Activated CD4-positive, alpha-beta T cell treated with anti-CD3 and anti-CD28 coated beads for 4 hours (primary cell): ENCODE measurements at places on chromosomes 2 and 18.

DNA sequence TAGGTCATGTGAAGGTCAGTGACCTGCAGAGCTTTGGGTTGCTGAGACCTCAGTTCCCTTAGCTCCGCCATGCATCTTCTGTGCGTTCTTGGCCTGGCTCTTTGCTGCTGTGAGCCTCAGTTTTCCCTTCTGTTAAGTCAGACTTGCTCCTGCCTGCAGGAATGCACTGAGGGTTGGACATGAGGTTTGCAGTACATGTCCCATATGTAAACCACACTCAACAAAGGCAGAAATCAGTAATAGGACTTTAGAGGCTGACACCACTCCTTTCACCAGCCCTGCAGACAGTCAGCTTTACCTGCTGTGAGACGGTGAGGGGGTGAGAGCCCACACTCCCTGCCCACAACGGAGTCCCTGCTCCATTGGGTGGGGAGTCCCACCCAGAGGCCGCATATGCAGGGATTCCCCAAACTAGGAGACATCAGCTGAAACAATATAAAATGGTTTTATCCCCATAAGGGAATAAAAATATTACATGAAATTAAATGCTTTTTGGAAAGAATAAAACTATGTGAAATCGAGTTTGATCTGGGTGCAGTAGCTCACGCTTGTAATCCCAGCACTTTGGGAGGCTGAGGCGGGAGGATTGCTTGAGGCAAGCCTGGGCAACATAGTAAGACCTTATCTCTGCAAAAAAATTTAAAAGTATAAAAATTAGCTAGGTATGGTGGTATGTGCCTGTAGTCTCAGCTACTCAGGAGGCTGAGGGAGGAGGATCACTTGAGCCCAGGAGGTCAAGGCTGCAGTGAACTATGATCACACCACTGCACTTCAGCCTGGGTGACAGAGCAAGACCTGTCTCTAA lies 55.1 kb downstream of the MYO7B start:
- no peak for DNase-seq

DNA sequence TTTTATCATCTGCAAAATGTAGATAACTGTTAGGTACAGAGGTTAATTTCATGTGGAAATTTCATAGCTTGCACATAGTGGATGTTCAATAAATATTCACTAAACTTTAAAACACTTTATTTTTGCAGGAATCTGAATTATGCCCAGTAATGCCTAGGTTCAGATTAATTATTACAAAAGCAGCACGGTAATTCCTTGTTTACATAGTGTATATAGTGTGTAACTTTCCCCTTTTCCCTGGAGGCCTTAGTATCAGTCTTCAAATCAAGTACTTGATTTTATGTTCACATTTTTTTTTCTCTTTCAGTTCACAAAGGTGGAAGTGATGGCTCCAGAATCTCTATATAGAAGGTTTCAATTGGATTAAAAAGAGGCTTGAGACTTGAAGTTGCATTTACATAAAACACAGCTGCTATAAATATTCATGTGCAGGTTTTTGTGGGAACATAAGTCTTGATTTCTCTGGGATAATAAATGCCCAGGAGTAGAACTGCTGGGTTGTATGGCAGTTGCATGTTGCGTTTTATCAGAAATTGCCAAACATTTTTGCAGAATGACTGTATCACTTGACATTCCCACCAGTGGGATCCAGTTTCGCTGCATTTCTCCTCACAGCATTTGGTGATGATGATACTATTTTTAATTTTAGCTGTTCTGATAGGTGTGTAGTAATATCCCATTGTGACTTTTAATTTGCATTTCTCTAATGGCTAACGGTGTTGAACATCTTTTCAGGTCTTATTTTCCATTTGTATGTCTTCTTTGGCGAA lies 27.6 kb upstream of the LGALSL start:
- no peak for DNase-seq

DNA sequence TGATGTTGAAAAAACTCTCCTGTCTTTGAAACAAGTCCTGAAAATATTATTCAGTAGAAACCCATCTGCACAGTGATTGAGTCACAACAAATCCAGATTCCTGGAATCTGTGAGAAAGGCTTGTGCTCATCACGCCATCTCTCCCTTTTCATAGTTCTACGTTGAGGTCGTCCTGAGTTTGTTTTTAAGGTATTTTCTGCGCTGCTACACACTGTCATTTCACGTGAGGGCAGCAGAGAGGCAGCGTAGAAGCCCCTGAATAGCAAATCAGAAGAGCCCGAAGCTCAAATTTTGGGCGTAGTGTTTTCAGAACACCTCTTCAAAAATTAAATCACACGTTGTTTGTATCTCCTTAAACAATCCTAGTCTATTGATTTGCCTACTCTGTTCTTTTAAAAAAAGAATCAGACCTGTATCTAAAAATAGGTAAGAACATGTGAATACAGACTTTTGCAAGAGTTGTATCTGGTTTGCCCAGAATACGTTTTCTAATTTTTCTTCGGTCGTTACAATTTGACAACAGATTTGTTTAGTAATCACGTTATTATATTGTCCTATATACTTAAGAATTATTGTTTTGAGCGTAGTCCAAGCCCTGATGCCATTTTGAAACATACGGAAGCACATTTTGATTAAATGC lies 61.6 kb upstream of the SLC38A11 start:
- no peak for DNase-seq

DNA sequence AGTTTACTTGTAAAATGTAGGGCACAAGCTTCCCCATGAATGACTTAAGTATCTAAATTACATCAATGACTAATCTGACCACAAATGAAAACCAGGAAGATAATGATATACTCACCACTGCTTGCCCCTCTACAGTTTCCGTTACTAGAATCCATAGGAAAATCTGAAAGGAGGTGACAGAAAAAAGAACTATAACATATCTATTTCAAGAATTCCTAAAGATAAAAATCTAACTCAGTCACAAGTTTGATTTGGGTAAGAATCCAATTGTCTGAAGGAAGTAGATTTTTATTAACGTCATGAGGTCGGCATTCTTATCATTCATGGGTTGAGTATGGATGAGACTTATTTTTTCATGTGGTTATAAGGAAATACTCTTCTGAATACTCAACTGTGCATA lies 7.8 kb downstream of the FRZB start:
- DNase-seq, result no peak

GRCh38 chr2:100193291-100193710 lies 50.9 kb upstream of the AFF3 start:
- no peak for DNase-seq

- DNase-seq, result no peak
These were observed 9.3 kb upstream of the RNU4ATAC start for GRCh38 chr2:121521359-121521758.

DNA sequence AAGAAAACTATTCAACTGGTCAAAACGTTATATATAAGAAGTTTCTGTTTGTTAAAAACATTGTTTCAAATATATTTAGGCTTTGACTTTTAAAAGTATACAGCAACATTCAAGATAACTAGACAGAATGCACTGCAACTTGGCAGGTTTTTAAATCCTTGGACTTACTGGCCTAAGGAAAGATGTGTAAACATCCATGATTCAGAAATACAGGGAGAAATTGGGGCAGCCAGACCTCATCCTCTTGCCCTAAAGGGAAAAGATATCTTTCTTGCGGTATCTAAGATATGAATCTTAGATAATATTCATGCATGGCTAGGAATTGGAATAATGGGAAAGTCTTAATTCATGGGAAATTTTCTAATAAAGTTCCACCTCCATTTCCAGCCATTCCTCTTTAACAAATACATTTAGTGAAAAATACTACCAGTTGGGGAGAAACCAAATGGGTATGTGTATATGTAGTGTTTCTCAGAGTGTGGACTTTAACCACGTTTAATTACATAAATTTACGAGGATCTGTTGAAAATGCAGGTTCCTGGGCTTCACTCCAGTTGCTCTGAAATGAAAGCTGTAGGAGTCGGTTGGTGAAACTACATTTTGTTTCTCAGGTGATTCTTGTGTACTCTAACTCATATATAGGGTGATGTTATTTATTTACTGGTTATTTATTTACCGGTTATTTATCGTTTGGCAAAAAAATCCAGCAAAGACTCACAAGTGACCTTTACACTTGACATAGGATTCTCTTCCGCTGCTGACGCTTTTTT lies 587 bp upstream of the TANK start:
- no peak for DNase-seq

DNA sequence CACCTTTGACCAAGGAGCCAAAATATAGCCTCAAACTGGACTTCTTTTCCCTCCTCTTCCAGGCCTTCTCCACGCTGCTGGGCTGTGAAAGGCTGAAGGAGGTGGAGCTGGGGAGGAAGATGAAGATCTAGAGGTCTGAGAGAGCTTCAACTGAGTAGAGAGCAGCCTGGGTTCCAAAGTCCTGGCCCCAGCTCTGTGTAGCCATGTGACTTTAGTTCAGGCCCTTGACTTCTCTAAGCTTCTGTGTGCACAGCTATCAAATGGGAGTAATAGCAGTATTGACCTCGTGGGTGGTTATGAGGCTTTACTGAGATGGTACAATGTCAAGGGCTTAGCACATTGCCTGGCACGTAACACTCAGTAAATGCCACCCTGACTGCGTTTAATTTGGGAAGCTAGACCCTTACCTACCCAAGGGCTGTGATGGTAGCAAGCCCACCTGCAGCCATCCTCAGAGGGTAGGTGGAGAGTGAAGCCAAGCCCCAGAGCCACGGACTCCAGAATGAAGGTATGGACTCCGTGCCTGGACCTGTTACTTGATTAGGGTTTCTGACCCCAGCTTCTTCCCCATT lies 38.4 kb downstream of the SERTAD2 start:
- DNase-seq, result no peak

GRCh38 chr2:73832930-73833329 lies 4.2 kb downstream of the STAMBP start:
- DNase-seq, result no peak

- no peak for DNase-seq
These were observed 505.6 kb upstream of the SLC8A1 start for GRCh38 chr2:40957508-40957907.

- no peak for DNase-seq
These were observed 79.6 kb upstream of the NABP1 start for GRCh38 chr2:191598296-191598695.

DNA sequence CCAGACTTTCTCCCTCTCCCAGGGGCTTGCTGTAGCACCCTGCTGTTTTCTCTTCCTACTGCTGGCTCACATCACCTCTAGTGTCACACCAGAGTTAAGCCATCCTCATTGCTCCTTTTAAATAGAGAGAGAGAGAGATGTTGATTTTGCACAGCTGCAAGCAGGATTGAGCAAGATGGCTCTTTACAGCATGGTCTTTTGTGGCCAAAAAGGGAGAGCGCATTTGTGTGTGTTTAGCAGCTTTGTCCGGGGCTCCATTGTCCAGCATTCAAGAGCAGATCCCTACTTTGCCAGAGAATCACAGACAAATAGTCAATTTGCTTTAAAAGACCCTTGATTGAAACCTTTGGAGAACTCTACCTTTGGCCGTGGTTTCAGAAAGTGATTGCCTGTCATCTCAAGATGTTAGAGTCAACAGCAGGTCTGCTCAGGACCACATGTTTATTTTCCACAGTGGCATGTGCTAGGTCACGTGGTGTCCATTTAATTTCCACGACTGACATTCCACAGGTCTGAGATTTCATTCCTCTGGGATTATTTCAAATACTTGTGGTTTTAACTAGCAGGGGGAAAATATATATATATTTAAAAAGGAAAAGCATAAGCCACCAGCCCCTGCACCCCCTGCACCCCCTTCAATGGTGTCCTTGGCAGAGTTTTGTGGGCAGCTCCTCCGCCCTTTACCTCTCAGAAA lies 359.9 kb upstream of the SLC14A2 start:
- no peak for DNase-seq

DNA sequence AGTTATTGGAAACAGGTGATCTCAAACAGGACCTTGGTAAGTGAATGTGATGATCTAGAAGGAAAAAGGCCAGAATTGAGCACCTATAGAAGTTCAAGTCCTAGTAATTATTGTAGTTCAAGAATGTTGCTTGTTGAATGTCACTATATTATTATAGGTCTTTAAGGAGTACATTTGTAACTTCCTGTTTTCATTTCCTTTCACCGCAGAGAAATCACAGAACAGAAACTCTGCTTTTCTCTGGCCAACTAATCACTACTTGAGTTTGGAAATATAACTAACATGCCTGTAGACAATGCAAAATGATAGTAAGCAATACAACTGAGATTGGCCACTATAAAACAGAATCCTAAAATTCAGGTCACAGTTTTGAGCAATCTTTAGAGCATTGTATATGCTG lies 61.8 kb upstream of the EFEMP1 start:
- DNase-seq, result no peak

DNA sequence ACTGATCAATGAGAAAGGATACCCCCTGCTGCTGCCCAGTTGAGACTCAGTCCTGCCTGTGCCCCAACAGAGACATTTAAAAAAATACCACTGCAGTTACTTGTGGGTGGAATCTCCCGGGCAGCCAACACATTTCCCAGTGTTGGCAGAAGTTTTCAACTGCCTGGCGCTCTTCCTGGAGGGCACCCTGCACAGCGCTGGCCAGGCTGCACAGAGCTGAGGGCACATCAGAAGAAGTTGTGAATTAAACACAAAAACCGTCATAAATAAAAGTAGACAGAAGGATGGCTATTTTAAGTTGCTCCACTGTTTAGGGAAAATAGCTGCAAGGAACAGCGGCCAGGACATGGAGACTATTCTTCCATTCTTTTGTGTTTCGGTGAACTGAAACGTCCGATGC lies 110.2 kb upstream of the THOC1 start:
- DNase-seq, result no peak

GRCh38 chr2:76867854-76868253 lies 654.3 kb downstream of the LRRTM4 start:
- DNase-seq, result no peak

DNA sequence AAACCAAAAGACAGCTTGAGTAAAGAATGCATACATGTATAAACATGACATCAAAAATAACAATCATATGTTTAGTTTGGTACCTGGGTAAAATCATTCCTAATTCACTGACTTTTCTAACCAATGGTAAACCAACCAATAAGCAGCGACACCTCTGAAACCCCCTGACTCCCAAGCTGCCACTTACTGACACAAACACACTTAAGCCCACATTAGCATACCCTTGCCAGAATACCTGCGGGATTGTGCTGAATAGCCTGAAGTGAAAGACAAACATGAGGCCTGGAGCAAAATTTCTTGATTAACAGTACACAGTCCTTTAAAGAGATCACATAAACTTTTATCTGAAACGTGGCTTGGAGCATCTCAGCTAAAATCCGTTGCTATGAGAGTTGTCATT lies 902.9 kb downstream of the TMEM182 start:
- no peak for DNase-seq

DNA sequence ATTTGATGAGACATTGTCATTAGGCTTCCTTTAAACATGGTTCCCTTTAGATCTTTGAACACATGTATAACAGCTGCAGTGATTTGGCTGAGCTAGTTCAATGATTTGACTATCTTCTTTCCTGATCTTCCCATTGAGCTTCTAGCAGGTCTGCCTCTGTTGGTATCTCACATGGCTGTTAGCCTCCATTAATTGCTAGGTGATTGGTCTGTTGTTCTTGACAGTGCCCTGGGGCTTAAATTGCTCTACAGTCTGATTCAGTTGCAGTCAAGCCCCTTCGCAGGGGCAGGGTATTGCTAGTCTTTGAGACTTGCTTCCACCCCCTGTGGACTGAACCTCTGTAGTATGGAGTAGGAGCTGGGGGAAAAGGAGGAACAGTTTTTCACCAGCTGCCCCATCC lies 24.1 kb downstream of the SKA1 start:
- DNase-seq, result no peak
